Liver (tissue), 10 donors: ENCODE measurements at places on chromosomes 12 and 14. TPM values are rescaled to one million over a fixed set of nuclear protein-coding genes. Genes with fewer than 3 reads are reported as not detected.

The LHX5 gene
- total RNA-seq: not detected

The HSPB8 gene
- total RNA-seq: 1.5 TPM

The TPPP2 gene
- total RNA-seq: 5.9 TPM

The CLEC2D gene
- total RNA-seq: 3.1 TPM

The A2ML1 gene
- total RNA-seq: 0.19 TPM
